Activated CD4-positive, alpha-beta T cell treated with anti-CD3 and anti-CD28 coated beads, Interleukin-2, Interleukin-4, amounts not matched to agents 100 ng/mL and 50 ng/mL, durations not matched to agents 16 hours and 8 hours (primary cell): ENCODE measurements at places on chromosomes 4 and X.

DNA sequence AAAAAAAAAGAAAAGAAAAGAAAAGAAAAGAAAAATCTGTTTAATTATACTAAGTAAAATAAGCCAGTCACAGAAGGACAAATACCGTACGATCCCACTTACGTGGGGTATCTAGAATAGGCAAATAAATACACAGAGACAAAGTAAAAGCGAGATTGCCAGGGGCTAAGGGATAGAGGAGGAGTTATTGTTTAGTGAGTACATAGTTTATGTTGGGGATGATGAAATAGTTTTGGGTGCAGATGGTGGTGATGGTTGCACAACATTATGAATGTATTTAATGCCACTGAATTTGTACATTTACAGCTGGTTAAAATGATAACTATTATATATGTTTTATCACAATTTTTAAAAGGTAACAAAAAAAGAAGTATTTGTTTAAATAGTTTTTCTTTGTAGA lies 7.1 kb downstream of the CA5B start:
- DNase-seq = no peak

DNA sequence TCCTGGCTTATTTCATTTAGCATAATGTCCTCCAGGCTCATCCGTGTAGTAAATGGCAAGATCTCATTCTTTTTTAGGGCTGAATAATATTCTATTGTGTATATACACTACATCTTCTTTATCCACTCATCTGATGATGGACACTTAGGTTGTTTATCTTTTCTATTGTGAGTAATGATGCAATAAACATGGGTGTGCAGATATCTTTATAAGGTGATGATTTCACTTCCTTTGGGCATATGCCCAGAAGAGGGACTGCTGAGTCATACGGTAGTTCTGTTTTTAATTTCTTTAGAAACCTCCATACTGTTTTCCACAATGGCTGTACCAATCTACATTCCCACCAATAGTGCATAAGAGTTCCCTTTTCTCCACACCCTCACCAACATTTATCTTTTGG lies 317.6 kb upstream of the CNKSR2 start:
- peak; percentile 9 for DNase-seq

DNA sequence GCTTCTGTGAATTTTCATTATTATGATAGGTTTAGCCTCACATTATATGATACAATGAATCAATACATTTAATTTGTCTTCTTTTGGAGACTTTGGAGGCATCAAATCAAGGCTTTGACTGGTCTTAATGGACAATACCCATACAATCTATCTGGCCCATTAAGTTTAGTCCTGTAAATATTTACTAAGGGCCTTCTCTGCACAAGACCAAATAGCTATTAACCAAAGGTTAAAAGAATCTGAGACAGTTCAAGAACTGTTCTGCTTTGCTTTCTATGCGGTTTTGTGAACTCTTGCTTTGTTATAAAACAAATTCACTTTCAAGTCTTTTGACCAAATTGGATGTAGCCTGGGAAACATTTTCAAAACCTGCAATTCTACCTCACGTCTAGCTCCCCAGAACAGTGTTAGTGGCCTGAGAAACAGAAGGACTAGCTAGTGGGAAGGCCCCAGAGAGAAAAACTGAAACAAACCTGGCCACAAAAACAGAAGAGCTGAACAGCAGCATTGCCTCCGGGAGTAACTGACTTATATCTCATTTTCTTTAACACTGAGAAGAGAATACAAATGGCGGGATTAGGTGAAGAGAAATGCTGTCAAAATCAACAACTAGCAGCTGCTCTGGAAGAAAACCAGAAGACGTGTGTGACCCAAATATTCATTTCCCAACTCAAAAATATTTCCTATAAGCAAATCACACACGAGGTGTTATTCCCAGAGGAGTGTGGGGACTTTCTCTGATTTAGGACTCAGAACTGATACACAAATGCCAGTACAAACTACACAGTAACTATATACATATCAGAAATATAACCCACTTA lies 548 bp downstream of the TLR1 start:
- DNase-seq = peak; percentile 78

DNA sequence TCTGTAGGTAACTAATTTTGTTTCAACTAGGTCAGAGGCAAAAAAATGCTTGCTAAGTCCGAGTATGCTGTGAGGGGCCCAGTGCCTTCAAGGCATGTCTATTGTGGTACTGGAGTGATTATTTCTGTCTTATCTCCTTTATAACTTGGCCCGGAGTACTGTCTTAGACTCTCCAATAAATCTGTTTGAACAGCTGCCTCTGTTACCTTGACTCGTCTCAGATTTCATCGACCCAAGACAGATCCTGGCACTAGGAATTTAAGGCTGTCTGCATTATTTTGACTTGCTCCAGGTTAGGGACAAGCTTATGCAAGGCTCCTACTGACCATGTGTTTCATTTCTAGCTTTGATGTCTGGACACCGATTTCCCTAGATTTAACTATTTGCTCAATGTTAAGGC lies 41.1 kb upstream of the NKAP start:
- no peak for DNase-seq

- no peak for DNase-seq
Measured at GRCh38 chr4:142493255-142494110, 352.6 kb downstream of the INPP4B start.

DNA sequence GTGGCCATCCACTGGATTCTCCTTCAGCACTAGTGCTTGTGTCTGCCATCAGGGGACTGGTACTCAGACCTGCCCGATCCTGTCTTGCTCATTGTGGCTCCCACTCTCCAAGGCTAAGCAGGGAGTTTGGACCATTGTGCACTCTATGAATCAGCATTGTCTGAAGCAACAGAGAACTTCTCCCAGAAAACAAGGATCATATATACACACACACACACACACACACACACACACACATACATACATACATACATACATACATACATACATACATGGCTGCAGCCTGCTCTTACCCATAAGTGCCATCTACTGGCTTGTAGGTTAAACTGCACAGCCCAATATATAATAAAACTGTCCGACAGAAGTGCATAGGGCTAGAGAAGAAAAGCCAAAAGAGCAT lies 345.3 kb upstream of the LCORL start:
- DNase-seq = peak; percentile 8

DNA sequence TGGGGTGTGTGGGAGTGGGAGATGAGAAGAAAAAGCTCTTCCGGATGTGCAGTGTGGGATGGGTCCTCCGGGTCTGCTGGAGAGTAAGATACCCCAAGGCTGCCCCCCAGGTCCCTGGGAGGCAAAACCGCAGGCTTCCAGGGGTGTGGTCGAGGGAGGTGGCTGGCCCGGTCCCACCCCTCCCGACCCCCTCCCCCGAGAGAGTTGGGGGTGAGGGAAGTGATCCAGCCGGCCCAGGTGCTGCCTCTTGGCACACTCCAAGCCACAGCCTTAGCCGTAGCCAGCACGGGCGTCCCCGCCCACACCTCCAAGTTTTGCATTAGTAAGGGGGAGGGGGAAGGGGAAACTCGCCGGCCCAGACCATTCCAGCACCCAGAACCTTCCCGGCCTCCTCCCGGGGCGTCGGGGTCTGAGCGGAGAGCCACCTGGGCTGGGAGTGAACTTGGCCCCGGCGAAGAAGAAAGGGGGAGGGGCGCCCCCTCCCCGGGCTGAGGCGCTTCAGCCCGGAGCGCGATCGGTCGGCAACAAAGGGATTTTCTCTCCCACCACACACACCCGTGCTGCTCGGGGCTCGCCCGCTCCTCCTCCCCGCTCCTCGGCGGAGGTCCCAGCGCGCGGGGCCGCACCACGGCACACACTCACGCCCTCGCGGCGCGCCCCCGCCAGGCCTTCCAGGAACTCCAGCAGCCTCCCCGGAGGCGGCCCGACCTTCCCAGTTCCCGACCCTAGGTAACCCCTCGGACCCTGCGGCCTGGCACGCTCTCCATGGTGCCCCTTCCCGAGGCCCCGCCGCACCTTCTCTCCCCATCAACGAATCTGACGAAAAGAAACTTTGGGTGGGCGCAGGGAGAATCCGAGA lies 14.4 kb downstream of the BCOR start:
- DNase-seq = no peak

DNA sequence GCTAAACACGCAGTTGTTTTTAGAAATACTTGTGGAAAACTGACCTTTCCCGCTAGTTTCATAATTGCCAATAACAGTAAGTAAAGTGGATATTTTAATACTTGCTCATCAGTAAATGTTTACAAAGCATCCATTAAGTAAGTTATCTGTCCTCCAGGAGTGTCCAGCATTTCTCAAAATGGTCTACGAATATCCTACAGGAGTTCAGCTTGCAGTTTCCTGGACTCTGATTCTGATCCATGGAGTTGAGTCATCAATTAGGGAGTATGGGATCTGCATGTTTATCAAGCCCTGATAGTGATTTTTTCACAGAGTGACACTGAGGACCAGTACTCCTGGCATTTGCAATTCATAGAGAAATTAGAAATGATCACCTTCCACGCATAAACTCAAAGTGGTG lies 325.2 kb upstream of the AADAT start:
- DNase-seq = no peak

DNA sequence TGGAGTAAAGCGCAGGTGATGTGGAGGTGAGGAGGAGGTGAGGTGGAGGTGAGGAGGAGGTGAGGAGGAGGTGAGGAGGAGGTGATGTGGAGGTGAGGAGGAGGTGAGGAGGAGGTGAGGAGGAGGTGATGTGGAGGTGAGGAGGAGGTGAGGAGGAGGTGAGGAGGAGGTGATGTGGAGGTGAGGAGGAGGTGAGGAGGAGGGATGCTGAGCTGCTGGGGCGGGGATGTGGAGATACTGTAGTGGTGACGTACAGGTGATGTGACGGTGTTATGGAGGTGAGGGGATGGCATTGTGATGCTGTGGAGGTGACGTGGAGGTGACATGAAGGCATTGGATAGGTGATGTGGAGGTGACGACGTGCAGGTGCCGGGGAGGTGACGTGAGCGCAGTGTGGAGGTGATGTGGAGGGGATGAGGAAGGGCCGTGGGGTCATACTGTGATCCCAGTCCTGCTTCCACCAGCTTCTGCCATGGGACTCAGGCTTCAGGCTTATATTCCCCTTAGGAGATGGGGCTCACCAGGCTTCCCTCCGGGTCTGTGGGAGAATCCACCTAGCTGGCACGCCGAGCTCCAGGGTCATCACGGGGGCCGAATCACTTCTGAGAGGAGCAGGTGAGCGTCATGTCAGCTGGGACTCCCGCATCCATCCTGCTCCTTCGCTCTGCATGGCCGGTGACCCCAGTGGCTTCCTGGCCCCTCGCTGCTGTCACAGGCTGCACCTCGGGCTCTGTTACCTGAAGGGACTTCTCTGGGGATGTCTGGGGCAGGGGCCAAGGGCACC lies 47.9 kb upstream of the GRPEL1 start:
- DNase-seq = no peak

- no peak for DNase-seq
Measured at GRCh38 chr4:67899096-67899495, 15.3 kb upstream of the TMPRSS11D start.

- no peak for DNase-seq
Measured at GRCh38 chr4:15194520-15194919, 192.2 kb downstream of the CPEB2 start.

DNA sequence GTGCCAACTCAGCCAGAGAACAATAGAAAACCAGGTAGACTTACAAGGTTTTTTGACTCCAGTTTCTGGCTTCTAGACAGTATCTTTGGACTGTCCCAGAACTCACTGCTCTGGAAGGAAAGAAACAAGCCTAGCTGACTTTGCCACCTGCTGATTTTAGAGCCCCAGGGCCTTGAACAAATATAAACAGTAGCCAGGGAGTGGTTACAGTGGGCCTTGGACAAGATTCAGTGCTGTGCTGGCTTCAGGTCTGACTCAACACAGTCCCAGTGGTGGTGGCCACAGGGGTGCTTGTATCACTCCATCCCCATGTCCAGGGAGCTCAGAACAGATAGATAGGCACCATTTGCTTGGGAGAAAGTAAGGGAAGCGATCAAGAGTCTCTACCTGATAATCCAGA lies 694.1 kb upstream of the ADGRL3 start:
- DNase-seq = no peak

- DNase-seq = no peak
Measured at GRCh38 chr4:651884-652642, 22.0 kb downstream of the ATP5ME start.

DNA sequence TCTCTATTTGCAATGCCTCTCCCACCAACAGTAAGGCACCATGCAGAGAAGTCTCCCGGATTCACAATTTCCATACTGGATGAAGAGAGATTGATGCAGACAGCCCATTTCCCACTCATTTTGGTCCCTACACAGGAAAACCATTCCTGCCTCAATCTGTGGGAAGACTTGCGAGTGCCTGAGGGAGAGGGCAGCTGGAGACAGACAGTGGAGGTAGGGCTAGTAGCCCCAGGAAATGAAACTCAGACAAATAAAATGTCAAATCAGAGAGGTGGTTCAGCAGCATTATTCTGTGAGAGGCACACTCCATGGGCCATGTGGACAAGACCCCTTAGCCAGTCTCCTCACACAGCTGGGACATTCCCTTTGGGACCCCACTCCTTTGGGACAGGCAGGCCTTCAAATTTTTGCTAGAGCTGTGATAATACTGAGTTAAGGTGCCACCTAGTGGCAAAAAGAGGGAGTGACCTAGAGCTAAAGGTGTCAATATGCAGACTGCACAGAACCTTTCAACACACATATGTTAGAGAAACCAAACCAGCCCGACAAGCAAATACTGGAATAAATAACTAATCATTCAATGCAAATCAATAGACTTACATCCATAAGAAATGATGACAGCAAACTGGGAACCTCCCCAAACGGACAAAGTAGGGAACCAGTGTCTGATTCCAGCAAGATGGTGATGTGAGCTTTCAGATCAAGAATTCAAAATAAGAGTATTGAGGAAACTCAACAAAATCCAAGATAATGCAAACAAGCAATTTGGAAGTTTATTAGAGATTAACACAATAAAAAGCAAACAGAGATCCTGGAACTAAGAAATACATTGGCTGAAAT lies 1865.3 kb upstream of the AGA start:
- DNase-seq = peak; percentile 41

GRCh38 chr4:173293663-173294062 lies 40.5 kb downstream of the HMGB2 start:
- no peak for DNase-seq

- no peak for DNase-seq
Measured at GRCh38 chr4:107853444-107854355, 29.0 kb downstream of the SGMS2 start.
